Cortex of kidney (tissue), 1 donor: ENCODE measurements at places on chromosomes 5 and 9.

- DNase-seq = no peak
Observed at GRCh38 chr5:168076561-168076991, 214.9 kb upstream of the WWC1 start.

DNA sequence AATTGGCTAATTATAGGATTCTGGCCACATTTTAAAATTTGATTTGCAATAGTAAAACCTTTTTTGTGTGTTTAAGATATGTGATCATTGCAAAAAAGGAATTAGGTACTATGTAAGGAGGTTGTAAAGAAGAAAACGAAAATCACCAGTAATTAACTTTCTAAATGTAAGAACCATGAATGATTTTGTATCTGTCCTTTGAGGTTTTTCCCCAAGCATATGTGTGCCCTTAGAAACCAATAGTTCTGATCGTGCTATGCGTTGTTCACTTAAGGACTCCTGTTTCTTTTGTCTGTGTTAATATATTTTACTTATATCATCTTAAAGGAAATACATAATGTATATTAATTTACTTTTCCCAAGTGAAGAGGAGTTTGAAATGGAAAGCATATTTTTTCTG, 410.2 kb downstream of the PSAT1 start:
- DNase-seq = no peak

- DNase-seq = no peak
Observed at GRCh38 chr5:34870382-34870781, 31.4 kb downstream of the TTC23L start.

DNA sequence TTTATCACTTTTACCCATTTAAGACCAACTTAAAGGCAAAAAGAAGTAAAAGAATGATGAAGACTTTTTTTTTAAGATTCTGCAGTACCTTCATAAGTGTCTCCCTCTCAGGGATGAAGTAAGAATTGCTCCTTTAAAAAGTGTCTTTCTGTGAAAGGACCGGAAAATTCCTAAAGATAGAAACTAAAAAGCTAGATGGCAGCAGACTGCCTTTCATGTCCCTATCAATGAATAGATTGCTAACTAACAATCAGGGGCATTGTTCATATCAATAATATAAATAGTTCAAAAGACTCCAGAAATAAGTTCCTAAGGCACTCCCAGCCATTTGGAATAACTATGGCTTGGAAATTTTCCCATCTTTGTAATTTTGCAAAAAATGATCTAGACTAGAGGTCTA, 558.0 kb downstream of the PDE4D start:
- no peak for DNase-seq

- no peak for DNase-seq
Observed at GRCh38 chr9:14497476-14497875, 183.5 kb upstream of the NFIB start.

GRCh38 chr9:123418506-123418905, 62.5 kb downstream of the CRB2 start:
- no peak for DNase-seq

GRCh38 chr5:179697993-179698934, 503 bp upstream of the CANX start:
- DNase-seq = peak; percentile 85

DNA sequence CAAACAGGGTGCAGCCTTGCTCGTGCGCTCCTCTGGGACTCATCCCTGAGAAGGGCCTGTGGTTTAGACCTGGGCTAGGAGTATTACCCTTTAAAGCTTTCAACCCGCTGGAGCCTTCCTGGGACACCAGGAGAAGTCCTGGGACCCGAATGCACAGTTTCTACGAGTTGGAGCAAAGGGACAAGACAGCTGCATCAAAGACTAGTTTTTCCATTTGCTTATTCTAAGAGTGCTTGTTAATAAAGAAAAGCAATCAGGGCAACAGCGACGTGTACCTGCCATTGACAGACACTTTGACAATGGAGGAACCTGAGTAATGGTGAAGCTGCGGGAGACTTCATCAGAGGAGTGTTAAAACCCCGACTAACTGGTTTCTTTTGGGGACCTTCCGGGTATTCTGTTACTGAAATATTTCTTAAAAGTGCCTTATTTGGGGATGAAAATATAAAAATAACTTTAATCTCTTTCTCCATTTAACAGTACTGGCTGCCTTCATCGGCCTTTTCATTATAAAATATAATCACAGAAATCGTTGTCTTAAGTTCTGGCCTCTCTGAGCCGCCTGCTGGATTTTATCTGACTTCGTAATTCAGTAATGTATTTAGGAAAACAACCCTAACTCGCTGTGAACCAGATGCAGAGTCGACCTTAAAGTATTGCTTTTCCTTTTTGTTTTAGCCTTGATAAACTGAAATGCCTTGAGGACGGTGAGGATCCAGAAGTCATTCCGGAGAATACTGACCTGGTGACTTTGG, 732 bp downstream of the SNAPC3 start:
- no peak for DNase-seq

- no peak for DNase-seq
Observed at GRCh38 chr5:150596313-150596712, 44.1 kb upstream of the SYNPO start.

GRCh38 chr5:136114414-136115125, 18.1 kb upstream of the SMAD5 start:
- DNase-seq = no peak

- DNase-seq = no peak
Observed at GRCh38 chr9:89576404-89576839, 28.4 kb upstream of the GADD45G start.

GRCh38 chr5:139839918-139840317, 44.3 kb downstream of the PSD2 start:
- no peak for DNase-seq

DNA sequence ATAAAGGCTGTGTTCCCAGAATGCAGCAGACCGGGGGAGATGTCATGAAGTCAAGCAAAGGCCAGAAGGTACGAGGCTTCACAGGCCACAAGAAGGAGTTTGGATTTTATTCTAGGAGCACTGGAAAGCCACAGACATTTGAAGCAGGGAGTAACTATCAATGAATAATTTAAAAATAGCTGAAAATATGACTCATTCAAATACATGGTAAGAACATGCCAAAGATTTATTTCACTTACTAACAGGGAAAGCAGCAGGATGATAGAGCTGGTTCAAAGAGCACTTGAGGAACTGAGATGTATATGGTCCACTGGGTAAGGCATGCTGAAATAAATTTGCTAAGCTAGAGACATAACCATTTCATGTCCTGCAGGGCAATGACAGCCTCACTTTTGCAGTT, 53.2 kb downstream of the MSX2 start:
- DNase-seq = no peak

- DNase-seq = no peak
Observed at GRCh38 chr9:17394881-17395510, 183.9 kb upstream of the SH3GL2 start.

DNA sequence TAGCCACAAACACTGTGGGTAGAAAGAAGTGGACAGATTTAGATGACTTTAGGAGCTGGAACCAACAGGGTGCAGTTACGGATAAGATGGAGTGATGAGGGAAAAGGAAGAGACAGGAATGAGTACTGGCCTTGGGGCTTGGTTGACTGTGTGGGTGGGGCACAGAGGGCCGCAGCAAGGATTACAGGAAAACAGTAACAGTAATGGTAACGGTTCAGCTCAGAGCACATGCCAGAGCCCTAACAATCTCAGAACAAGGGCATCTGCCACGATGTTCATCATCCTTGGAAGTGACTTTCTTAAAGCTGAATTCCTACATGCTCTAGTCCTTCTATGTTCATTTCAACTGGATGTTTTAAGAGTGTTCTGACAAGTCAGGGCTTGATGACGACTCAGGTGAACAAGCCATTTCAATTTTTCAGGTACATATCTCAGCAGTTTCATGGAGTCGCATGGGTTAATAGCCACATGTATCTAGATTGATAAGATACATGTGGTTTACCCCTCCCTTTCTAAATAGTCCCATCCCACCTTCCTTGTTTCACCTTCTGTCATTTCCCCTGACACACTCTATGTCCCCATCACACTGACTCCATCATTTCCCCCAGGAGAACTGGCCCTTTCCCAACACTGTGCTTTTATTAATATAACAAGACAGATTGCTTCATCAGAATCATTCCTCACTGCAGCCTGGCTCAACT, 65.0 kb downstream of the CEMIP2 start:
- no peak for DNase-seq

DNA sequence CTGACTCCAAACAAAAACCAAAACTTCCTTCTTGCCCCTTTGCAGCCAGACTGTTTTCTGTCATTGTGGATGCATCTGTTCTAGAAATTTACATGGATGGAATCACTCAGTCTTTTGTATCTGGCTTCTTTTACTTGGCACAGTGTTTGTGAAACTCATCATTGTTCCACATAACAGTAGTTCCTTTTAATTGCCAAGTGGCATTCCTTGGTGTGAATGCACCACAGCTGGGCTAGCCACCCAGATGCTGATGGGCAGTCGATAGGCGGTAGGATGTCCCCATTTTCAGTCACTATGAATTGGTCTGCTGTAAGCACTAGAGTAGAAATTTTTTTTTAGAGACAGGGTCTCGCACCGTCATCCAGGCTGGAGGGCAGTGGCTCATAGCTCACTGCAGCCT, 6.3 kb upstream of the CLPTM1L start:
- no peak for DNase-seq

DNA sequence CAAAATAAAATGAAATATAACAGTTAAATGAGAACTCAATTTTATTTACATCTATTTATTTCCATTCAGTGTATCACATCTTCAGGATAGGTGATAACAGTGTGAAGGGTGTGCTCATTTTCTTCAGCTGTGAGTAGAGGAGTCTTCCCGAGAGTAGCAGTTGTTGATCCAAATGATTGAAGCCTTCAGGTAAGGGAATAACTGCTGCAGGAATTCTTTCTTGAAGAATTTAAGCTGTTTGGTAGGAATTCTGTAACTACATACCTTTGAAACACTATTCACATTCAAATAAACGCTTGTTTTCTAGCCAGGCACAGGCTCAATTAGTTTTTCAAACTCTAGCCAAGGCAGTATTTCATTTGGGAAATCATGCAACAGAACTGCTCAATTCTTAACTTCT, 15.3 kb downstream of the SRP19 start:
- no peak for DNase-seq

GRCh38 chr9:83015897-83016296, 47.0 kb downstream of the RASEF start:
- DNase-seq = no peak

DNA sequence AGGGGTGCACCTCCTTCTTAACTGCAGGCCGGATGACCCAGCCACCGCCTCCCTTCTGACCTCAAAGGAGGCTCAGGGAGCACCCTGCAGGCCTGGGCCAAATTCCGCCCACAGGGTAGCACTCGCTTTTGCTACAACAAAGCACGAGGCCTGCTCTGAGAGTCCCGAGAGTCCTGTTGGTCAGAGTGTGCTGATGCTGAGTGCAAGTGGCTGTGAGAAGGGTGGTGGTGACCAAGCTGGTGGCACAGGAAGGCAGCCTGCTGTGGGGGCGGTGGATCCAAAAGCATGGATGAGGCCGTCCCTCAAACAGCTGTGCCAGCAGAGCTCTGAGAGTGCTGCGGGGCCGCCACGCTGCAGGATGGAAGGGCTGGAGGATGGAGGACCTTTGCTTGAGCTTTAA, 101.8 kb downstream of the AK8 start:
- DNase-seq = no peak

GRCh38 chr5:171207256-171207847, 101.7 kb upstream of the TLX3 start:
- DNase-seq = no peak

DNA sequence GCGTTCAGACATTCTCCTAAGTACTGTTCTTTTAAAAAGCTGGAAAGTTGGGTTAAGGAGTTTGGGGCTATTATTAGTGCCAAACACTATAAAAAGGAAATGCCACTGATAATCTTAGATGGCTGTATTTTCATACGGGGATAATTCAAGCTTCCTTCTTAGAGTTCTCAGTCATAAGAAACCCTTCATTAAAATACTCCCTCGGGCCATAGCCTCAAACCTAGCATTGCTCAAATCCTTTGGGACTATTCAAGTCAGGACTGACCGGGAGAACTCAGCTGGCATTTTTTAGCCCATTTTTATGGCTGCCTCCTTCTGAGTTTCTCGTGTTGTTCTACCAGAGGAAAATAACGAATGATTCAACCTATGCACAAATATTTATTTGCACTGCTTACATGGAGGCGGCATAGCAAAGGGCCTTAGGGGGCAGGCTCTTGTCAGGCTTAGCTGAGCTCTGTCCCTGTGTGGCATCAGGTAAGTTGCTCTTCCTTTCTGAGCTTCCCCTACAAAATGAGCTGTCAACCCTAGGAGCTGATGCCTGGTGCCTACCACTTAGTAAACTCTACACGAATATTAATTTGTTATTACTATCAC, 33.5 kb upstream of the ADAM19 start:
- DNase-seq = no peak

DNA sequence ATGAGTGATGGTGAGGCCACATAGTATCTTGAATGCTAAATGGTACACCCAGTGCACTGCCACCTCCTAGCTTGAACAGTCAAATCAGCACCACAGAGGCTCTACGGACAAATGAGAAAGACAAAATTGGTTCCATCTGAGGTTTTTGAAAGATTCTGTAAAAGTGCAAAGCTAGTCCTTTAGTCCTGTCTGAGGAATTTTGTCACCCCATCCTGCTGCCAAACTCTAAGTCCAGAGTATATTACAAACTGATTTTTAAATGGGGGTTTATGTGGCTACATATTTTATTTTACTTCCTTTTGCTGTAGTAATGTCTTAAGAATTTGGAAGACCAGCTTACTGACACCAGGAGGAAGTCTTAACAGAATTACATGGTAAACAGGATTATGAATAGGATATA, 7.7 kb downstream of the FREM1 start:
- DNase-seq = no peak

GRCh38 chr5:87413343-87413645, 564 bp upstream of the CCNH start:
- no peak for DNase-seq
